ENCODE measurements at places on chromosomes 11 and 22. TPM values are rescaled to one million over a fixed set of nuclear protein-coding genes. Genes with fewer than 3 reads are reported as not detected.

GRCh38 chr11:133381761-133382130 lies 150.6 kb downstream of the OPCML start:
- no peaks in the 10 kb centered on the region for H3K27me3 ChIP-seq
- no peak for DNase-seq
- no peak overlapping the region for H3K4me3 ChIP-seq
- no peak overlapping the region for H3K27ac ChIP-seq

DNA sequence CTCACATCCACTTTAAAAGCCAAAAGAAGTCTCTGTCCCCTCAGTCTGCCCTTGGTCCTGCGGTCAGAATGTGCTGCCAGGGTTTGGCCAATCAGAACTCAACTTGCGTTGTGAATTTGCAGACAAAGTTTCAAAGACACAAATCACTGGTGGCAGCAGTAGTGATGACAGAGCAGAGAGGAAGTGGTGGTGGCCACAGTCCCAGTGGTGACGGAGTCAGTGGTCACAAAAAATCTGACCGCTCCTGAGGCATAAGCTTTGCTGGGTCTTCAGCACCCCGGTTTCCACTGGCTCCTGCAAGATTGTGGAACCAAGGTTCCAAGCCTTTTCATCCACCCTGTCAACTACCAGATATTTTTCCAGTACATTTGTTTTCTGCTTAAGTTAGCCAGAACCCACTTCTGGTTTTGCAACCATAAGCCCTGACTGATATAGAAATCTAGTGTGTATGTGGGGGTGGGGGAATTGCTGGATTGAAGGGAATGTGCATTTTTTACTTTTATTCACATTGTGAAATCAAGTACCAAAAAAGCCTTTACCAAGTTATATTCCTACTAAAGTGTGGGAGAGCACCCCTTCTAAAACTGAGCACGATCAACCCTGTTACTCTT lies 112.3 kb downstream of the TMPRSS5 start:
- H3K36me3 ChIP-seq = no peaks in the 10 kb centered on the region
- DNase-seq = no peak
- no peaks in the 10 kb centered on the region for H3K4me1 ChIP-seq
- H3K27ac ChIP-seq = no peak overlapping the region
- H3K27me3 ChIP-seq = no peaks in the 10 kb centered on the region

OR2AG2 gene
- 0.43 TPM for total RNA-seq

DNA sequence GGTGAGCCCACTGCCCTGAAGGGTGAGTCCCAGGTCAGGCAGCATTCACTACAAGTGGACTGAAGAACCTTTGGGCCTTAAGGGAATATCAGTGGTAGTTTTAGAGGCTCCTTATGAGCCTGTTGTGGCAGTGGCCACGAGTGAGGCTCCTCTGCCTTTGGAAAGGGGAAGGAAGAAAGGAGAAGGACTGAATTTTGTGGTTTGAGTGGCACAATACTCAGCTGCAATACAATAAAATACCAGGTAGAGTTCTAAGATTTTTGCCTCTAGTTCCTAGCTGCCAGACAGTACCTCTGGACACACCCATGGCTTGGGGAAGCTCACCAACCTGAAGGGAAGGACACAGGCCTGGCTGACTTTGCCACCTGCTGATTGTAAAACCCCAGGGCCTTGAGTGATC lies 260.9 kb downstream of the DYNC2H1 start:
- H3K4me3 ChIP-seq = no peak overlapping the region
- no peak for DNase-seq
- H3K4me1 ChIP-seq = no peaks in the 10 kb centered on the region
- H3K27ac ChIP-seq = no peak overlapping the region

- H3K4me1 ChIP-seq = no peaks in the 10 kb centered on the region
- no peak overlapping the region for H3K27ac ChIP-seq
- H3K36me3 ChIP-seq = no peaks in the 10 kb centered on the region
- no peak for DNase-seq
- no peak overlapping the region for H3K4me3 ChIP-seq
These were observed 201.5 kb downstream of the TRIM29 start for GRCh38 chr11:119936426-119936825.

DNA sequence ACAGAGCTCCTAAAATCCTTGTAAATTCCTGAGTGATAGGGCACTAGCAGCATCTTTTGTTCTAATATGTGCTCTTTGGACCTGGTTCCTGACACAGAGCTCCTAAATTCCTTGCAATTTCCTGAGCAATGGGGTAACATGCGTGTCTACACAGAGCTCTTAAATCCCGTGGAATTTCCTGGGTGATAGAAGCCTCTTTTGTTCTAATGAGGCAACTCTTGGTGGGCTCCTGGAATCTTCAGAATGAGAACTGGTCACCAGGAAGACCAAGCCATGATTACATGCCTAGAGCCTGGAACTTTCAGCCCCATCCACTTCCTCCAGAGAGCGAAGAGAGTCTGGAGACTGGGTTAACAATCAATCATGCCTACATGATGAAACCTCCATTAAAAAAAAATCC lies 19.0 kb downstream of the RSF1 start:
- H3K36me3 ChIP-seq = peaks cover 5% of the 10 kb centered on the region
- no peaks in the 10 kb centered on the region for H3K27me3 ChIP-seq
- H3K4me3 ChIP-seq = no peak overlapping the region

DNA sequence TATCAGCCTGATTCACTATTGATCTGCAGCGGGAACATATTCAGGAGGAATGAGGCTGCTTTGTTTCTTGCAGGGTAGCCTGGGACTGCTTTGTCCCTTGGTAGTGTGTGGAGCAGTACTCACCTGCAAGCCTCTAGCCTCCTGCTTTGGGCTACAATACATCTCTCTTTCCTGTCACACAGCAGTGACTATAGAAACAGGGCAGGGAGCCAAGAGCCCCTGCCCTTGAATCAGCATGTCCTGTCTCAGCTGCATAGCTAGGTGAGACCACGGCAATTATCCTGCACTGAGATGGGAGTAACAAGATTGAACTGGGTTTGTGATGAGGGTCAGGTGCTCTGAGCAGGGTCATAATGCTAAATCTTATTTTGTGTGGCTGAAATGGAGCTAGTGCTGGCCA lies 191.9 kb downstream of the NELL1 start:
- no peaks in the 10 kb centered on the region for H3K36me3 ChIP-seq
- no peaks in the 10 kb centered on the region for H3K27me3 ChIP-seq
- H3K4me3 ChIP-seq = no peak overlapping the region
- H3K4me1 ChIP-seq = no peaks in the 10 kb centered on the region

OR5J2 gene
- total RNA-seq = not detected

DNA sequence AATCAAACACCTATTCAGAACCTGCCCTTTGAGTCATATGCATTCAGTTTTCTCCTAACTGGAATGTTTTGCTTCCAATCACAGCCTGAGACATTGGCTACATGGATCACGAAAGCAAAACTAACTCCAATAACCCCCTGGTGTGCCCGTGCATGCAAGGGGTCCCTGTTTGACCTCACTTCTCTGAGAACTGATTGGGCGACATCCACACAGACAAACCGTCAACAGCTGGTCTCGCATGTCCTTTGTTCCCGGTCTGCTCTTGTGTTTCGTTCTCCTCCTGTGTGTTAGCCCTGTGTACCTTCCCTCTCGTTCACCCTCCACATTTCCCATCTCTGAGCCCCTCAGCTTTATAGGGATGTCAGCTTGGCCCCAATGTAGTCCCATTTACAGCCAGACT lies 67.2 kb upstream of the TTC12 start:
- no peaks in the 10 kb centered on the region for H3K4me1 ChIP-seq
- H3K36me3 ChIP-seq = no peaks in the 10 kb centered on the region
- no peak for DNase-seq
- no peaks in the 10 kb centered on the region for H3K27me3 ChIP-seq
- no peak overlapping the region for H3K4me3 ChIP-seq
- H3K27ac ChIP-seq = no peak overlapping the region

DNA sequence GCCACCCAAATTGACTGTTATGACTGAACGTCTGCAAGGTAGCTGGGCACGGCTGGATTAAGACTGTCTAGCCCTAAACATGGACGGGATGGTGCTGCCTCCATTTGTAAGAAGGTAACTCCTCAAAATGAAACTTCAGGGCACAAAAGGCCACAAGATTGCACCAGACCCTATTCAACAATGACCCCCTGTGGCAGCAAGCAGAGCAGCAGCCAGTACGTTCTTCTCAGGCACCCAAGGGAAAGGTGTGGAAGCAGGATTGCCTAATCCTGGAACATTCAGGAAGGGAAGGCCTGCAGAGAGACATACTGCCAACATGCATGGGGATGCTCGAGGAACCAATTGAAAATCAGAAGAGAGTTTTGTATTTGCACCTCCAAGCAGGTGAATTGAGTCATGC lies 4.5 kb upstream of the TBX10 start:
- peaks cover 4% of the 10 kb centered on the region for H3K27me3 ChIP-seq
- H3K4me3 ChIP-seq = no peak overlapping the region
- DNase-seq = no peak
- no peak overlapping the region for H3K27ac ChIP-seq

GRCh38 chr11:2275334-2276279 lies 5.2 kb upstream of the ASCL2 start:
- no peak overlapping the region for H3K4me3 ChIP-seq
- H3K27me3 ChIP-seq = peaks cover 11% of the 10 kb centered on the region
- DNase-seq = peak; percentile 52
- no peak overlapping the region for H3K27ac ChIP-seq

DNA sequence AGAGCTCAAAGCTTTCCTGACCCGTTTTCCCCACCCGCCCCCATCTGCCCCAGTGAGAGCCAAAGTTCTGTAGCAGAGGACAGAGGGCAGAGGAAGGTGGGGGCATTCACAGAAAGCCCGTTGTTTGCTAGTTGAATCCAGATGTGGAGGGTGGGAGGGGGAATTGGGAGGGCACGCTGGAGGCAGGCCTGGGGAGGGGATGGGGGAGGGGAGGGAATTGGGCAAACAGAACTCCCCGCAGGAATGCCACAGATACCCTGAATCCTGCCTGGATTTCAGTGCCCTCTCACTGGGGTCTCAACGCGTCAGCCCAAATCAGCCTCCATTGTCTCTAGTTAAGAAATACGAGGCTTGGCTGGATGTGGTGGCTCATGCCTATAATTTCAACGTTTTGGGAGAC lies 12.9 kb upstream of the OAF start:
- no peak for DNase-seq
- no peaks in the 10 kb centered on the region for H3K27me3 ChIP-seq
- H3K4me3 ChIP-seq = no peak overlapping the region

DNA sequence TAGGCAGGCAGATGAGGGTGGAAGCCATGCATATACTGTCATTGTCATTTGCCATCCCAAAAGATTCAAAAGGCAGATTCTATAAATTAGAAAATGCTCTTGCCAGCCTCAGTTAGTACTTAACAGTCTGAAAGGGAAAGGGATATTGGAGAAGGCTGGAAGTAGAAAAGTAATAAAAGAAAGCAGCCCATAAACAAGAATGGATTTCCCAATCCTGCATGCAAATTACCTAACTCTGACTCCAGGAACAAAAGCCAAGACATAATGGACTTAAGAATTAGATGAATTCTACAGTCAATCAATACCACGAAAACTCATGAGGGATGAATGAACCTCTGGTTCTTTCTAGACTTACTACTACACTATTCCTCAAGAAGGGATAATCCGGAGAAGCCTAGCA lies 5.9 kb downstream of the PAK1 start:
- no peak overlapping the region for H3K4me3 ChIP-seq
- H3K4me1 ChIP-seq = no peaks in the 10 kb centered on the region
- no peaks in the 10 kb centered on the region for H3K27me3 ChIP-seq
- no peaks in the 10 kb centered on the region for H3K36me3 ChIP-seq
- DNase-seq = no peak
- H3K27ac ChIP-seq = no peak overlapping the region

DNA sequence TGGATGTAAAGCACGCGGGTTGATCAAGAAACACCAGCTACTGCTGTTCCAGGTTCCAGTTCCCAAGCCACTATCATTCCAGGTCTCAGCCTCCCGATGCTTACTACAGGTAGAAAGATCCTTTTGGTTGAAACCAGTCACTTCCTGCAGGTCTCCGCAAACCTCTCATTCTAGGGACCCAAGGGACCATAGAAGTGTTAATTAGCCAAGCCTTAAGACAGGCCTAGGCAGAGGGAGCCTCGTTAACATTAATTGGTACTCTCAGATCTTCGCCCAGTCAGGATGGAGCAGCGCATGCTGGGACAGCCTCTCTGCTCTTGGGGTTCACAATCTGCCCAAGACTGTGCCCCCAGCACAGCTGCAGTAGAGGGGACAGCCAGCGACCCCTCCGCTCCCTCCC lies 11.2 kb upstream of the OAF start:
- no peaks in the 10 kb centered on the region for H3K27me3 ChIP-seq
- no peaks in the 10 kb centered on the region for H3K4me1 ChIP-seq
- H3K27ac ChIP-seq = no peak overlapping the region
- H3K4me3 ChIP-seq = no peak overlapping the region

DNA sequence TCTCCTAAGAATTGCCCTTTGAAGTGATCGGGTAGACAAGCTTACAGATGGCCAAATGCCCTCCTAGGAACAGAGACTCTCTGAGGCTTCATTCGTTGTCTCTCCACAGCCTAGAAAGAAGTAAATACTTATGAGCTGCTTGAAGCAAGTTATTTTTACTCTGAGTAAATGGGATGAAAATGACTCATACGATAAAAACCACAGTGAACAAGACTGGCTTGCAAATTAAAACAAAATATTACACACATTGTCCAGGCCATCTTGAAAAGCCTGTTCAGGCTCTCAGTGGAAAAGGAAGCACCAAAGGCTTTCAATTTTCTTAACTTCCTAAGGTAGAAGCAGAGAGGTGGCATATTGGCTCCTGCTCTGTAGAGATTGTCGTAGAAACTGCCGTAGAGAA lies 294.2 kb downstream of the NELL1 start:
- DNase-seq = no peak
- H3K4me3 ChIP-seq = no peak overlapping the region
- H3K27ac ChIP-seq = no peak overlapping the region
- H3K4me1 ChIP-seq = peaks cover 2% of the 10 kb centered on the region
- H3K27me3 ChIP-seq = no peaks in the 10 kb centered on the region

Measured in ascending aorta (tissue), 2 donors.